Hepatic stellate cell (primary cell): ENCODE measurements at places on chromosomes 1 and 21.

- DNase-seq = peak; percentile 18
These were observed 75.5 kb downstream of the HIVEP3 start for GRCh38 chr1:41842993-41843755.

DNA sequence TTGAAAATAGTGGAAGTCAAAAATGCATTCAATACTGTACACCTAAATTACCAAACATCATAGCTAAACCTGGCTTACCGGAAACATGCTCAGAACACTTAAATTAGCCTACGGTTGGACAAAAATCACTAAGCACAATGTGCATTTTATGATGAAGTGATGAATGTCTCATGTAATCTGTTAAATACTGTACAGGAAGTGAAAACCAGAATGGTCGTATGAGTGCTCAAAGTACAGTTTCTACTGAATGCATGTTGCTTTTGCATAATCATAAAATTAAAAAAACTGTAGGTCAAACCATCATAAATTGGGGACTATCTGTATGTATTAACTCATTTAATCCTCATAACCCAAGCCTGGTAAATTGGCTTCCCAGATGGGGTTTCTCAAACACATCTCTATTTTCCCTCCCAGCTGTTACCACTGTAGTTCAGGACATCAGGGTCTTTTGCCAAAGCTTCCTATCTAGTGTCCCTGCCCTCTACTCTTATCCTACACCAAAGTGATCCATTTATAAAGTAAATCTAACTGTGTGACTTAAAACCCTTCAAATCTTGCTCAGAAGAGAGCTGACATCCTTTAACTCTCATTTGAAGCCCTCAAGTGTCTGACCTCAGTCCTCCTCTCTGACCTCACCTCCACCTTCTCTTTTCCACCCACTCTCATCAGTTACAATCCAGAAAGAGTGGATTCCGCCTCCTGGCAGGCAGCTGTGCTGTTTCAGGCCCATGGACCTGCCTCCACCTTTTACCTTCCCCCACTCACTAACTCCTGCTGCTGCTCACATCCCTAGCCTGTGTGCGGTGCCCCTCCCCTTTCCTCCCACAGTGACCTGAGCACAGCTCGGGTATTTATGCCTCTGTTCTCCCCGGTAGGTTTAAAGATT, 356.4 kb upstream of the ST6GALNAC5 start:
- DNase-seq = no peak

DNA sequence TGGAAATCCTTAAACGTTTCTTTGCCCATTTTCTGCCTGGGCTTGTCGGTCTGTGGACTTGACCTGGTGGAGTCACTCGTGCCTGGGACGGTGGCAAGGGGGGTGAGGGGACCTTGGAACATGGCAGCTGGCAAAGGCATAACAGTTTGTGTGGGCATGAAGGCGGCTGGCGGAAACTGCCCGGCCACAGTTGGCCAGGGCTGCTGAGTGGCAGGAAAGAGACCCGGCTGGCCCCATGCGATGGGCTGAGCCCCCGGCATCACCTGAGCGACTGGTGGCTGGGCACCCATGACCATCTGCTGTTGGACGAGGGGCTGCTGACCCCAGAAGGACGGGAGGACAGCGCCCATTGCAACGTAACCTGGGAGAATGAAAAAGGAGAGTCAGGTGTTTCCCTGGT, 49.3 kb upstream of the C8B start:
- no peak for DNase-seq

GRCh38 chr1:206505702-206506355, 1.5 kb upstream of the RASSF5 start:
- DNase-seq = peak; percentile 69

DNA sequence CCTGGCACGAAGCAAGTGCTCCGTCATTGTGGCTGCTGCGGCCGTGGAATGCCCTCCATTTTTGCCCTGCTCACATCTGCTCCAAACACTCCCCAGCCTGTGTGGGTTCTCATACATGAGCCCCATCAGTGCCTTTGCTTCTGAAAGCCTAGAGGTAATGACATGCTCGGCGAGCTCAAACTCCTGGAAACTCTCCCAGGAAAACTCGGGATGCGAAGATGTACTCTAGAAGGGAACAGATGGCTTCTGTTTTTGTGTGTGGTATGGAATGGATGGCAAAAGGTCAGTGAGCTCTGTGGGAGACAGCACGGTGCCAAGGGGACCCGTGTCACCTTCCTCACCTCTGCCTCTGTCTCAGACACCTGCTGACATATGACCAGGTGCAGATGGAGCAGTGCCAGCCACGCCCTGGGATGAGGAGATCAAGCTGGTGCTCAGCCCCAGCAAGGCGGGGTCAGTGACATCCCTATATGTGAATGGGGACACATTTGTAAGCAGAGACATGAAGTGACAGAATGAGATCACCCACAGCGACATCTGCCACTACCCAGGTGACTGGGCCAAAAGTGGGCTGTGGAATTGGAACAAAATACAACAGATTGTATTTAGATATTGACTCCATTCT, 84.1 kb upstream of the COX20 start:
- DNase-seq = no peak

DNA sequence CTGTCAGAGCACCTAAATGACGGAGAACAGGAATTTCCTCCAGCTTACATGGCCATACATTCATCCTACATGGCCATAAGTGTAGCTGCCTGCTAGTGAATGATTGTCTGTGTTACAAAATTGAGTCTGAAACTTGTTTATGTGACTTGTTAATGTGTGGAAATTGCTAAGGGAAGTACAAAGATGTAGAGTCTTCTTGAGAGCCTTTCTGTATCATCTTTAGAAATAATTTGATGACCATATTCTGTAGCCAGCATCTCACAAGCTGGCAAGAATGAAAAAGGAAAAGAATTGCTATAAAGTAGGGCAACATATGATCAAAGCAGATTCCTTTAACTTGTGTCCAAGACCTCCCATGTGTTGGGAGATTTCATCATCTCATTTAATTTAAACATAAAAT, 339.2 kb upstream of the LRRC7 start:
- no peak for DNase-seq

DNA sequence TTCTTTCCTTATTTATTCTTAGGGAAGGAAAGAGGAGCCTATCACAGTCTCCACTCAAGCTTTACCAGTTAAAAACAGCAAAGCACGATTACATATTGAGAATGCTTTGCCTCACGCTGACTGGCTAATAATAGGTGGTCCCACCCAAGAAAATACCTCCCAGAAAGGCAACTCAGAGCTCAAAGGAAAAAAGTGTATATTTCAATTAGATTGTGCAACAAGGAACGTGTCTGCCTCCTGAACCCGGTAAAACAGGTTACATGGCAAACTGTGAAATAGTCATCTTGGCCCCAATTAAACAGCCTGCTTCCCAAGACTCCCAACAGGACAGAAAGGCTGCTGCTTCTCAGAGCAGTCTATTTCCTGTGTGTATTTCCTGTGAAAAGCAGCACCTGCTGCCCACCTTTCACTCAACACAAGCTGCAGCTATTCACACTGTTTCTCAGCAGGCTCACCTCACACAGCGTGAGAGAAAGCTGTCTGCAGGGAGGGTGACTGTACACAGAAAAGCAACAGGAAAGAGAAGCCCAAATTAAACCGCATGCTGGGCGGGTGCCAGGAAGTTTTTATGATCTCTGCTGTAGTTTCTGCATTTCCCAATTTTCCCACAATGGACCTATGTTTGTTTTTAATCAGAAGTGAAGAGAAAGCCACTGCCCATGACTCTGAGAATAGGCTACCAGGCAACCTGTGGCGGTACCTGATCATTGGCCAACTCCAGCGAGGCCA, 44.0 kb downstream of the URB1 start:
- DNase-seq = no peak

DNA sequence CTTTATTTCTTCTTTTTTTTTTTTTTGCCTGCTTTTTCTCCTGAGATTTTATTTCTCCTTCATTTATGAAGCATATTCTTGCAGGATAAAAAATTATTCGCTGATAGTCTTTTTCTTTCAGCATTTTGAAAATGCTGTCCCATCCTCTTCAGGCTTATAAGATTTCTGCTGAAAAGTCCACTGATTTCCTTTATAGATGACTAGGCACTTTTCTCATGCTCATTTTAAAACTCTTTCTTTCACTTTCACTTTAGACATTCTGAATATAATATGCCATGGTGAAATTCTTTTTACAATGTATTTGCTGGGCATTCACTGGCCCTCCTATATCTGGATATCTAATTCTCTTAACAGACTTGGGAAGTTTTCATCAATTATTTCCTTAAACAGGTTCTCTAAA, 25.5 kb upstream of the GTF2B start:
- no peak for DNase-seq

GRCh38 chr21:37165586-37165985, 92.5 kb downstream of the TTC3 start:
- no peak for DNase-seq

DNA sequence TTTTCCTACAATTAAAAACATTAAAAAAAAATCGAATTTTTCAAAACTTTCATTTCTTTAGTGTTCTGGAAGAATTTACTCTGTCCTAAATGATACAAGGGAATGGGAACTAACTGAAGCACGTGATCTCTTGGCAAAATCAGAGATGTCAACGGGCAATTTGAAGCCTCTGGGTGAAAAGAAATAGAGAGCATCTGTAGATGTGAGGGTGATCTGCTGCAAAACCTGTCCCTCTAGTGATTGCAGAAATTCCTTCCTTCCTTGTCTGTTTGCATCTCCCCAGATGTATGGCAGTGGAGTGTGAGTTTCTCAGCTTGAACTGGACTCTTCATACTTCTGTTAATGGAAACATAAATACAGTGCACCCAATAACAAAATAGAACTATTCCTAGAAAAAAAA, 100.5 kb upstream of the S1PR1 start:
- no peak for DNase-seq

DNA sequence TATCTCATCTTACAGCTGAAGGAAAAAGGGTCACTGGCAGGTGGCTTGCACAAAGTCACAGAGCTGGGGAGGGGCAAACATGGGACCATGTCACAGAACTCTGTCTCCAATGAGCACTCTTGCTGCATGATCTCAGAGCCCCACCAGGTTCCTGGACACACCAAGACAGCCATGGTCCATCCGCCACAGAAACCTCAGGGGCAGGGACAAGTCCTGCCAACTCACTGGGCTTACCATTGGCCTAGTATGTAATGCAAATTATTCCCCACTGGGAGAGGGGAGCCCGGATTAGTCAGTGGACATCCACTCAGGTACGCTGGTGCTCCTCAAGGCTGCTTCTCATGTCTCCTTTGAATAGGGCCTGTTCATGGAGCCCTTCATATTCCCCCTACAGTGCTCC, 14.2 kb downstream of the S100A7A start:
- no peak for DNase-seq

- no peak for DNase-seq
These were observed 278.9 kb downstream of the ADGRL2 start for GRCh38 chr1:82079607-82080006.

DNA sequence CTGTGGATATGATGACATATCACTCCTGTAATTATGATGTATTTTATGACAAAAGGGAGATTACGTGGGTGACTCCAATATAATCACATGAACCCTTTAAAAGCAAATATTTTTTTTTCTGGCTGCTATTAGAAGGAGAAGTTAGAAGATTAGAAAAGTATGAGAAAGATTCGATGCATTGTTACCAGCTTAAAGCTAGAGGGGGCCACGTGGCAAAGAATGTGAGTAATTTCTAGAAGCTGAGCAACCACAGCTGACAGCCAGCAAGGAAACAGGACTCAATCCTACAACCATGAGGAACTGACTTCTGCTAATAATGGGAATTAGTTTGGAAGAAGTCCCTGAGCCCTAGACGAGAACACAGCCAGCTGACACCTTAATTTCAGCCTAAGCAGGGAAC, 56.3 kb upstream of the C1orf87 start:
- DNase-seq = no peak

DNA sequence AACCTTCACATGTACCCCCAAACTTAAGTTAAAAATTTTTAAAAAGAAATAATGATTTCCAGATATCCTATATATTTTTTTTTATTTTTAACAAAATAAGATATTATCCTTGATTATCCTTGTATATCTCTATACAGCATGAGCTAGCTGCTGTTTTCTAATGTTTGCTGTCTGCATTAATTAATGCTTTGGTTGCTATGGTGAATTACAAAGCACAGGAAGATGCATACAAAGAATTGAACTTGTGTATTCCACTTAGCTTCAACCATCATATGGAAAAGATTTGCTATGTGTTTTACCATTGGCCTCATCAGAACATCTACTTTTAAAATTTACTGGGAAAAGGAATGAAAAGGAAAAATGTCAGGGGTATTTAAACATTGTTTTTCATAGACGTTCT, 35.4 kb downstream of the VPS45 start:
- no peak for DNase-seq

GRCh38 chr1:182129398-182129797, 67.9 kb upstream of the ZNF648 start:
- DNase-seq = no peak

- no peak for DNase-seq
These were observed 96.8 kb downstream of the LACTBL1 start for GRCh38 chr1:22875841-22876240.

DNA sequence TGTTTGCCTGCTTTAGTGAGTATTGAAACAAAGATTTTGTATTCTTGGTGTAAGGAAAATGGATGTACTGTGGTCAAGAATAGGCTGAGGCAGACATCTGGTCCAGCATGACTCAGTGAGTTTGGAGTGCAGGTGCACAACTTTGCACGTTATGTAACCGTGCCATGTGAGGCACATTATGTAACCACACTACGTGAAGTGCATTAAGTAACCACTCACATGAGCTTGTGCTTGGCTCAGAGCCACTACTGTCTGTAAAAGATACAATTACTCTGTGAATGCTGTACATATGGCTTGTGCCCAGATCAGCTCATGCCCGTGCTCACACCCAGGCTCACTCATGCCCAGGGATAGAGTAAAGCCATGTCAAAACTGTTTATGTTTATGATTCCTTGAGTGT, 216.8 kb downstream of the CTH start:
- no peak for DNase-seq

DNA sequence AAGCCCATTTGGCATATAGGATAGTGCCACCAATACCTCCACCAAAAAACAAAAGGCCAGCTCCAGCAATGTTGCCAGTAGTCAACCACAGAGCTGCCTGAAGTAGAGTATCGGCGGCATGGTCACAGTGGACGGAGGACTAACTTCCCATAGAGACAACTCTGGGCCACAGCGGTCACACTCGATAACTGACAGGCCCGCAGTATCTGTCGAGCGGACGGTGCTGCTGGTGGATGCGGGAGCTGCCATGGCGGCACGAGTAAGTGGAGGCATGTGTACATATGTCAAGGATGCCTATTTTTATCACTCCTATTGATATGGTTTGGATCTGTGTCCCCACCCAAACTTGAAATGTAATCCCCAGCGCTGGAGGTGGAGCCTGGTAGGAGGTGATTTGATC, 4.1 kb downstream of the KRTAP12-1 start:
- DNase-seq = no peak

GRCh38 chr1:59029411-59030167, 245.7 kb upstream of the JUN start:
- no peak for DNase-seq
